ENCODE measurements at places on chromosomes 5 and 9.

- DNase-seq, result no peak
Observed at GRCh38 chr9:127628758-127629467, 16.8 kb downstream of the STXBP1 start.

GRCh38 chr9:135498381-135499126 lies 1.9 kb upstream of the MRPS2 start:
- DNase-seq, result no peak

DNA sequence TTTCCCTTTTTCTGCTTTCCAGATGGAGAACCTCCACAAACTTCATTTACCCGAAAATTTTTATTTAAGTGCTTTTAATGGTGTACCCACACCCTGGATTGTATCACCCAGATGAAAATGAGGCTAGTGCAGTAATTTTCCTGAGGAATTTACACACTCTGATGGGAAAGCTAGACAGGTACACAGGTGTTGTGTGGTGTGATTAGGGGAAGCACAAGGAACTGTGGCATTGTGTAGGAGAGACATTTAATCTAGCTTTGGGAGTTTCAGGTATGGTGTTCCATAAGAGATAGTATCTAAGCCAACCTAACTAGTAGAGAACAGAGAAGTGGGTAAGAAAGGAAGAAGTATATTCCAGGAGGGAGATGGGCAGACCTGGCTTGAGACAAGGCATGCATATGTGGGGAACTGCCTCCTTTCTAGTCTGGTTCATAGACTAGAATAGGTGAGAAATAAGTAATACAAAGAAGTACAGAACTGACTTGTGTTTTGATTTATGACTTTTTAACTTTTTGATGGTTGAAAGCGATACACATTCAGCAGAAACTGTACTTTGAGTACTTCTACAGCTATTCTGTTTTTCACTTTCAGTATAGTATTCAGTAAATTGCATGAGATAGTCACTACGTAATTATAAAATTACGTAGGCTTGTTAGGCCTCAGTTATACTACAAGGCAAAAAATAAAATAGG lies 22.9 kb upstream of the ROPN1L start:
- no peak for DNase-seq

DNA sequence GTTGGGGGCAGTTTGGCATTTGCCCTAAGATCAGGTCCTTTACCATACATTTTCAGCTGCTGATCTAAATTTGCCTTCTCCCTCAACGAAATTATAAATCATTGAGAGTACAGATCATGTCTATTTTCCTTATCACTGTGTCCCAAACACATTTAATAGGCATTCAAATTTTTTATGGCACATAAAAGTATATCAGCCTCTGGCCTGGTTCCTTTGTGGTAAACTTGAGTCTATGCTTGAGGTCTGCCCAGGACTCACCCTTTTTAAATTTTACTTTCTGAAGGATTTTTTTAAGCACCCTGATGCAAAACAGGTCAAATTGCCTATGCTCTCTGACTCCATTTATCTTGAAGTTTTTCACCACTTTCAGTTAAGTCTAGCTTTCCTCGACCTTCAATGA lies 163.6 kb upstream of the GRIN3A start:
- no peak for DNase-seq

GRCh38 chr9:97528529-97529230 lies 27.2 kb downstream of the TMOD1 start:
- DNase-seq, result no peak

- DNase-seq, result no peak
Observed at GRCh38 chr5:83595217-83595616, 123.7 kb downstream of the VCAN start.

DNA sequence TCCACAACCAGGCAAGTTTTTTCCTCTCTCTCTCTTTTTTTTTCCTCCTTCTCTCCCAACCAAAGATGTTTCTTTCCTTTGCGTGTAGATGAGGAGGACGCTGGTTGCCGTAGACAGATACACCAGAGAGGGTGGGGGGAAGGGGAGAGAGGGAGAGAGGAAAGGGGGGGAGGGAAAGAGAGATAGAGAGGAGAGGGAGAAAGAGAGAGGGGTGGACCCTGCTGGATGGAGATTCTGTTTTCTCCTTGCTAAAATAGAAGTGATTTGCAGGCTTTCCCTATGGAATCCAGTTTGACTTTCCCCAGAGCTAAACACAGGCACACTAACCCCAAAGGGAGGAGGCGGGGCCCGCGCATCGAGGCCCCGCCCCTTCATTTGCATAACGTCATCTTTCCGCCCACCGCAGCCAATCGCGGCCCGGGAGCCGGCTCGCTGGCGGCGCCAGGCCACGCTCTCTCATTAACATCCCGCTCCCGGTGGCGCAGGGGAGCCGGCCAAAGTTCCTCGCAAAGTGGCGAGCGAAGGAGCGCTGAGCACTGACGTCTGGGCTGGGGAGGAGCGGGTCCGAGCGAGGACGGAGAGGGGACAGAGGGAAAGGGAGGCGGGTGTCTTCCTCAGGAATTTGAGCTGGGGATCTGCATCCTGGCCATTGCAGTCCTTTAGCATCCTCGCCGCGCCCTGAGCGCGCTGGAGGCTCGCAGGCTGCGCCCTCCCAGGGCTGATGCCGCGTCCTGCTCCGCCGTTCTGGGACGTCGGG lies 487 bp upstream of the EBF1 start:
- peak; percentile 75 for DNase-seq

DNA sequence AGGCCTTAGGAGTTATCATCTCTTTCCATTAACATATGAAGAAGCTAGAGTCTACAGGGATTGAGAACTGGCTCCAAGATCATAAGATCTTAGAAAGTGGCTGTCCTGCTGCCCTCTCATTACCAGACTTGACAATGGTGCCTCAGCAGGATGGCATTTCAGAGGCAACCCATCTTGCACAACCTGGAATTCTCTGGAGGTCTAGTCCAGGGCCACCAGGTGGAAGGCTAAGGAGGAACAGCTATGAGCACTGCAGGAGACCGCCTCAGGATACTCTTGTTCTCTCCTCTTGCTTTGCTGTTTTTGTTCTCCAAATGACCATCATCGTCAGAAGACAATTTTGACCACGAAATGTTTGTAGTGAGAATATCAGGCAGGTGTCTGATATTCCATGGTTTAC lies 322.6 kb downstream of the FBXL17 start:
- no peak for DNase-seq

DNA sequence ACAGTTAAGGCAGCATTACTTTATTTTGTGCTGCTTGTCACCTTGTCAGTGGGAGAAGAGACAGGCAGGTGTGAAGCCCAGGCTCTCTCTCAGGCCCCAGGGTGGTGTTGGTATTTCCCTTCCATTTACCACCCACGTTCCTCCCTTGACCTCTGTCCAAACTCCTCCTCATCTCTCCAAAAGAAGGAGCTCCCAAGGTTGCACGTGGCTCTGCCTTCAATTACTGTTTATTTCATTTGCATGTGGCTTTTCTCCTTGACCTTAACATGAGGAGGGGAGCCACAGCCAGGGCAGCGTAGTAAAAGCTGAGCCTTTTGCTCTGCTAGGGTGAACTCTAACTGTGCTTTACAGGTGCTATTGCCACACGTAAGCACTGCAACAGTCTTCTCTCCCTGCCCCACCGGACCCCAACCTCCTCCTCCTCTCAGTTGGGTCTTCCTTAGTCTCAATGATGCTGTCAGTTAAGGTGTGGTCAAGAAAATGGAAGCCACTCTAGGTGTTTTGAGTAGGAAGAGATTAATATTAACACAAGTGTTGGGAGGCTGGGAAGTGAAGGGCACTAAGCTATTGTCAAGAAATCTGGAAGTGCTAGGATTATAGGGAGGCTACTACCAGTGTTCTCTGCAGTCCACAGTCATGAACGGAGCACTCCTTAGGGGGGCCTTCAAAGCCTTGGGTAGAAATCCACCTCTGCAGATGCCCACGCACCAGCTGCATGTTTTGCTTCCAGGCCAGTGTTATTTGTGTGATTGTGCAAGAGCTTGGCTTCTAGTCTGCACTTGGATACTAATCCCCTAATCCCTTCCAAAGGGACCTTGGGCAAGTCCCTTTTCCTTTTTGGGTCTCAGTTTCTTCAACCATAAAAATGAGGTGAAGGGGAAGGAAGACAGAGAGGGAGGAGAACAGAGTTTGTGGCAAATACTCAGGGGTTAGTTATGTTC lies 3.9 kb upstream of the ALDH1B1 start:
- DNase-seq, result no peak

DNA sequence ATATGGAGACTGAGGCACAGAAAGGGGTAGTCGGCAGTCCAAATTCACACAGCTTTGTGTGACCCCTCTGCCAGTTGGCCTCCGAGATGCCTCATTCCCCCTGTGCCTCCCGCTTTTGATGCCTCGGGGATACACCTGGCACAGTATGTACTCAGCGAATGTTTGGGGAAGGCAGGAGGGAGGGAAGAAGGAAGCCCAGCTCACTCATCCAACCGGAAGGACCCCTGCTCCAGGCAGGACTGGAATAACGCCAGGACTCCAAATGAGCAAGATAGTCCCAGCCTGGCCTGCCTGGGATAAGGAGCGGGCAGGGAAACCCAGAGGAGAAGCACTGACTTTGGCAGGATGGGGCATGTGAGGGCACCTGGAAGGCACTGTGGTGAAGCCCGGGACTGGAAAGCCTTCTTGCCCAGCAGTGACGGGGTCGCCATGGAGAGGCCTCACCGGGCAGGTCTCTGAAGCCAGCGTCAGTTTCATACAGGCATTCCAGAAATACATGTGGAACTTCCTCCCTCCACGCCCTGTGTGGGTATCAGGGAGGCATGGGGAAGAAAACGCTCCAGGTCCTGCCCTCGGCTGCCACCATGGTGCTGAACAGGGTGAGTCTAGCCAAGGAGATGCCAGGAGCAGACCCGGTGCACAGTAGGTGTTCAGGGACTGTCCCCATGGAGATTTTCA lies 20.3 kb downstream of the LMX1B start:
- DNase-seq, result no peak

DNA sequence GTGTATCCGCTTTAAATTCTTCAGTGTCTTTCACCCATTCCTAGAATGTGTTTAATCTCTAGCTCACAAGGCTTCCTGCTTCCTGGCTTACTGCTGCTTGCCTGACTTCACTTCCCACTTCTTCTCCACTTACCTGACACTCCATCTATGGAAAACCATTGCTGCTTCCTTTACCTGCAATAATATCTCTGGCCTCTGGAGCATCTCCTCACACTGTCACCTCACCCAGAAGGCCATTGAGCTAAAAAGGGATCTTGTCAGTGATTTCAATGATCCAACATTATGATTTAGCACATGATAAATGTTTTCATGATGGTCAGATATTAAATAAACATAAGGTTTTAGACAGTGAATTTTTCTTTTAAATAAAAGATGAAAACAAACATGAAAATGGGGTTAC lies 281.1 kb downstream of the MRPS30 start:
- DNase-seq, result no peak

DNA sequence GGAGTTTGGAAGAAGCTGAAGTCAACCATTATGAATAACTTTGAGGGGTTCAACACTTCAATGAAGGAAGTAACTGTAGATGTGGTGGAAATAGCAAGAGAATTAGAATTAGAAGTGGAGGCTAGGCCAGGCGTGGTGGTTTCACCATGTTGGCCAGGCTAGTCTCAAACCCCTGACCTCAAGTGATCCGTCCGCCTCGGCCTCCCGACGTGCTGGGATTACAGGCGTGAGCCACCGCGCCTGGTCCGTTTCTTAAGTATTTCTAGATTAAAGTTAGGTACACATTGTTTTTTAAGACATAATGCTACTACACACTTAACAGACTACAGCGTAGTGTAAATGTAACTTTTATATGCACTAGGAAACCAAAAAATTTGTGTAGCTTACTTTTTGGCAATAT lies 14.1 kb downstream of the FNIP1 start:
- DNase-seq, result no peak

- no peak for DNase-seq
Observed at GRCh38 chr5:23112237-23112636, 259.1 kb upstream of the CDH12 start.

GRCh38 chr5:93658044-93658443 lies 75.0 kb downstream of the NR2F1 start:
- DNase-seq, result no peak

GRCh38 chr5:38445374-38446028 lies 110.9 kb downstream of the LIFR start:
- DNase-seq, result no peak

DNA sequence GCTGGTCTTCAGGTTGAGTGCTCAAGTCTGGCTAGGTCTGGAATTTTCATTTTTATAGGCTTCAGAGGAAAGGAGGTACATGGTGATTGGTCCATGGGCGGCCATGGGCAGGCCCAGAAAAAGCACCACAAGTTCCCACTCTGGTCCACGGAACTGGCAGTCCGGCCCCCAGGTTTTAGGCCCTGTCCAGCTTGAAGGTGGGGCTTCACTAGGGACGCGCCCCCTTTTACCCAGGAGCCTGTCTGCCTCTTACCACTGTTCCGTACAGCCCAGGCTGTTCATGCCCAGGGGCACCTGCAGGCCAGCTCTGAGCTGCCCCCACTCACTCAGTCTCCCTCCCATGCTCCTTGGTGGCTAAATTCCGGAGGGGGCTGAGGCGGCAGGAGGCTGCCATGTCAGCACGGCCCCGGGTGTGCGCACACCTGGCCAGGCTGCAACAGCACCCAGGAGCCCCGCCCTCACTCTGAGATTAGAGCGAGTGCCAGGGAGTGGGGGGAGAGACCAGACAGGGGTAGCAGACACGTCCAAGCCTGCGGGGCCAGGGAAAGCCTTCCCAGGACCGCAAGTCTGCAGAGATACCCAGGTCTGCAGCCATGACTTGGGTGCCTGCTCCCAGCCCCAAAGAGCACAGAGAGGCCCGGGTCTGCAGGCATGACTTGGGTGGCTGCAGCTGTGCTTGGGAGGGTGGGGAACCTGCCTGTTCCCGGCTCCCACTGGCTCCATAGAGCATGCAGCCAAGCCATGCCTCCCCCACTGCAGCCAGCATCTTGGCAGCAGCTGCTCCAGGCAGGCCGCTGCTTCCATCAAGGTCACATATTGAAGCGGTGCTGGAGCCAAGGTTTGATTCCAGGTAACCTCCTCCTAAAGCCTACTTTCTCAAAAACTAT lies 390.2 kb upstream of the SGCD start:
- DNase-seq, result no peak

- no peak for DNase-seq
Observed at GRCh38 chr9:121773286-121773953, 122.0 kb downstream of the DAB2IP start.

DNA sequence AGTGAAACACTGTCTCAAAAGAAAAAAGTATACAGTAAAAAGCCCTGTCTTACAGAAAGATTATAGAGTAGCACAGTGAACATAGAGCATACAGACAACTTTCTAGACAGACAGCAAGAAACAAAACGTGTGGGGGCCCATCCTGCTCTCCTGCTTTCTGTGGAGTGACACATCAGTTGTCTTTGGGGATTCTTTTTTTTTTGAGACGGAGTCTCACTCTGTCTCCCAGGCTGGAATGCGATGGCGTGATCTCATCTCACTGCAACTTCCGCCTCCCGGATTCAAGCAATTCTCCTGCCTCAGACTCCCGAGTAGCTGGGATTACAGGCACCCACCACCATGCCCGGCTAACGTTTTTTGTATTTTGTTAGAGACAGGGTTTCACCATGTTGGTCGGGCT lies 14.9 kb downstream of the CDHR2 start:
- no peak for DNase-seq

DNA sequence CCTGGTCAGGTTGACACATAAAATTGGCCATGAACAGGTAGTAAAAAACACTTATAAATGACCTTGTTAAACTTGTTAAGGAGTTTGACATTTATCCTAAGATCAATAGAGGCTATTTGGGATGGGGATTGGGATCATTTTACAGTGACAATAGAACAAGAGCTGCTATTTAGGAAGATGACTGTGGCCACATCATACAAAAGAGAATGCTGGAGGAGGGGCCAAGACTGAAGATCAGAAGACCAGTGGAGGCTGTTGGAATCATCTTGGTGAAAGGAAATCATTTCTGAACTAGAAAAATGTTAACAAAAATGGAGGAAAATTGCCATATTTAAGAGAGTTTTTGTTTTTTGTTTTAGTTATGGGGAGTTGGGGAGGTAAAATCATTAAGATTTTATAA lies 304.8 kb upstream of the TLE4 start:
- DNase-seq, result no peak

All from T follicular helper cell (primary cell).